ENCODE measurements at places on chromosomes 3 and 15. TPM values are rescaled to one million over a fixed set of nuclear protein-coding genes. Genes with fewer than 3 reads are reported as not detected.

Gene CTXN2
- not detected for polyA plus RNA-seq

Gene ADCY5
- polyA plus RNA-seq = 0.74 TPM

Gene COL7A1
- 0.43 TPM for polyA plus RNA-seq

Gene CTXND1
- polyA plus RNA-seq = 2.9 TPM

Gene SEMA5B
- 0.21 TPM for polyA plus RNA-seq

Gene TLR9
- not detected for polyA plus RNA-seq

Gene RTP1
- polyA plus RNA-seq = not detected

Gene PLA2G4E
- polyA plus RNA-seq = not detected

Gene GOLGA6L25
- polyA plus RNA-seq = 0.08 TPM

Gene LMOD3
- 0.04 TPM for polyA plus RNA-seq

Gene FGF7
- 0.62 TPM for polyA plus RNA-seq

Gene SLC33A1
- polyA plus RNA-seq = 32.7 TPM

Gene GPR156
- polyA plus RNA-seq = 0.02 TPM

Gene FBXO40
- polyA plus RNA-seq = not detected

Gene CHAC1
- polyA plus RNA-seq = 3.5 TPM

Gene PRR23E
- not detected for polyA plus RNA-seq

Gene AAGAB
- 3.6 TPM for polyA plus RNA-seq

Gene PPARG
- 5.2 TPM for polyA plus RNA-seq

Gene MESP2
- polyA plus RNA-seq = 0.03 TPM

Gene CCDC54
- polyA plus RNA-seq = not detected

Gene NANOGP8
- not detected for polyA plus RNA-seq

Gene EFHB
- polyA plus RNA-seq = 0.05 TPM

Gene EFCC1
- polyA plus RNA-seq = 0.33 TPM

Gene DUOXA1
- 0.02 TPM for polyA plus RNA-seq

Gene GNB4
- 2.5 TPM for polyA plus RNA-seq

Gene FAM3D
- polyA plus RNA-seq = 0.09 TPM

Gene GLDN
- polyA plus RNA-seq = 0.15 TPM

Gene CP
- polyA plus RNA-seq = 1,294 TPM

Gene CACNA2D3
- not detected for polyA plus RNA-seq

Gene SLC49A4
- 5.0 TPM for polyA plus RNA-seq

Gene GADL1
- not detected for polyA plus RNA-seq

Gene MASP1
- 64.2 TPM for polyA plus RNA-seq

Gene SYNPR
- polyA plus RNA-seq = not detected

Gene KBTBD13
- polyA plus RNA-seq = not detected

Gene TF
- 5,045 TPM for polyA plus RNA-seq

Gene CKMT1A
- polyA plus RNA-seq = not detected

Gene C2CD4A
- 0.02 TPM for polyA plus RNA-seq

Gene P2RY1
- polyA plus RNA-seq = 0.54 TPM

Gene TRIM42
- not detected for polyA plus RNA-seq

Gene MCF2L2
- polyA plus RNA-seq = 0.02 TPM

Gene PLA2G4D
- not detected for polyA plus RNA-seq

Gene STXBP5L
- not detected for polyA plus RNA-seq

Gene GOLGA8K
- not detected for polyA plus RNA-seq

Gene GUCA1C
- polyA plus RNA-seq = not detected

All from liver (tissue), 10 donors.